Articular chondrocyte of knee joint (primary cell): ENCODE measurements at places on chromosomes 7 and 10. TPM values are rescaled to one million over a fixed set of nuclear protein-coding genes. Genes with fewer than 3 reads are reported as not detected.

The ZNF503 gene
- total RNA-seq, result 17.0 and 24.2 TPM in 2 replicates

The ODAD2 gene
- total RNA-seq, result 1.0 and 1.3 TPM in 2 replicates

The GIMAP5 gene
- total RNA-seq, result not detected in 2 replicates

The GALNT11 gene
- total RNA-seq, result 52.4 and 57.1 TPM in 2 replicates

The THSD7A gene
- total RNA-seq, result under 0.01 and 0.22 TPM in 2 replicates

The WNT2 gene
- total RNA-seq, result not detected in 2 replicates

The CNNM1 gene
- 0.11 and 0.13 TPM in 2 replicates for total RNA-seq

The GPR85 gene
- total RNA-seq, result 0.54 and 0.65 TPM in 2 replicates

The LFNG gene
- total RNA-seq, result 4.0 and 5.1 TPM in 2 replicates

The ANKRD30A gene
- not detected in 2 replicates for total RNA-seq

The TRPV5 gene
- not detected in 2 replicates for total RNA-seq

The OR9A4 gene
- total RNA-seq, result 0.11 and 0.13 TPM in 2 replicates

The WDFY4 gene
- 0.11 and 0.13 TPM in 2 replicates for total RNA-seq

The IFIT1B gene
- not detected in 2 replicates for total RNA-seq

The ARID5B gene
- 336 and 364 TPM in 2 replicates for total RNA-seq

The ACBD7 gene
- 1.0 and 2.4 TPM in 2 replicates for total RNA-seq

The CPED1 gene
- total RNA-seq, result 35.5 and 41.6 TPM in 2 replicates

The MKRN1 gene
- total RNA-seq, result 65.6 and 67.3 TPM in 2 replicates

The CLCN1 gene
- not detected in 2 replicates for total RNA-seq

The C10orf53 gene
- total RNA-seq, result not detected in 2 replicates
